ENCODE measurements at places on chromosomes 4 and X.

GRCh38 chr4:60759518-60760245 is 440.4 kb upstream of the ADGRL3 start:
- DNase-seq, result no peak

DNA sequence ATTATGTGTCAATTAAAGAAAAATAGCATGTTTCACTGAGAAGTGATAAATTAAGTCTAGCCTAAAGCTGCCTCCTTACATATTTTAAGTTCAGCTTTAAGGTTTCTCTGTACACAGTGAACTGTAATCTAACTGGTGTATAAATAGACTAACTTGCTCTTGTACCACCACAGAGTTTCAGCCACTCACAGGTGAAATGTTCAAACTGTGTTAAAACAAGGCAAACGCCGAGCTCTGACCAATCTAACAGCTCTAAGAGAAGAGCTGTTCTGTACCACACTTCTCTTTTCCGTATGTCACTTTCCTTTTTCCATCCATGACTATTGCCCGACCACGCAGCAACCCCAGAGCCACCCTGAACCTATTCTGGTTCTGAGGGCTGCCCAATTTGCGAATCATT is 64.5 kb downstream of the DCHS2 start:
- no peak for DNase-seq

- no peak for DNase-seq
Observed at GRCh38 chrX:40154853-40155588, 57.3 kb upstream of the BCOR start.

GRCh38 chrX:56765811-56766553 is 36.9 kb downstream of the NBDY start:
- DNase-seq, result no peak

GRCh38 chr4:101031971-101032370 is 315.4 kb downstream of the PPP3CA start:
- DNase-seq, result no peak

- DNase-seq, result no peak
Observed at GRCh38 chrX:41334363-41335197, 618 bp downstream of the DDX3X start.

- no peak for DNase-seq
Observed at GRCh38 chr4:108744307-108744706, 18.5 kb downstream of the ETNPPL start.

DNA sequence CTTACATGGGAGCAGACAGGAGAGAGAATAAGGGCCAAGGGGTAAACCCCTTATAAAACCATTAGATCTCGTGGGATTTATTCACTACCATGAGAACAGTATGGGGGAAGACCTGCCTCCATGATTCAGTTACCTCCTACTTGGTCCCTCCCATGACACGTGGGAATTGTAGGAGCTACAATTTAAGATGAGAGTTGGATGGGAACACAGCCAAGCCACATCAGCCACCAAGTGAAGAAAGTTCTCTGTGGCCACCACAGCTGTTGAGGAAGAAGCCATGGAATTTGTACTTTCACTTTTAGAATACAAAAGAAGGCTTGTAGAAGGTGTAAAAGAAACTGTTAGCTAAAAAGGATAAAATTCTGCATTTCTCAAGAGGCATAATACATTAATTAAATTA is 67.0 kb upstream of the CXorf51A start:
- DNase-seq, result no peak

- no peak for DNase-seq
Observed at GRCh38 chrX:11791090-11791489, 33.1 kb downstream of the MSL3 start.

- DNase-seq, result no peak
Observed at GRCh38 chr4:36163198-36163597, 81.1 kb downstream of the ARAP2 start.

DNA sequence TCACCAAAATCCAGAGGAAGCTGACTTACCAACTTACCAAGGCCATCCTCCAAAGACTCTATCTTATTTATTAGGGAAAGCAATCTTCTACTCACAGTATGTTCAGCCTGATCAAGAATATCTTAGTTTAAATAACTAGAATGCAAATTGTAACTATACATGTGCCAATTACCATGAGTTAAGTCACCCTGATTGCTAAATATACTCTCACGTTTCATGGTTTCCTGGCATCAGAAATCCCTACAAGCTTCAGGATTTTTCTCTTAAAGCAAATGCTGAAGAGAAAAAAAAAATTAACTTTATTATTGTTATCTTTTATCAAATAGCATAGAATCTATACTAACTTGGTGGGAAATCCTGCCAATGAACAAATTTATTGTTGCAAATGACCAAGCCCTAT is 63.0 kb upstream of the MXD4 start:
- DNase-seq, result no peak

- DNase-seq, result no peak
Observed at GRCh38 chr4:83894831-83895230, 358.9 kb downstream of the GPAT3 start.

DNA sequence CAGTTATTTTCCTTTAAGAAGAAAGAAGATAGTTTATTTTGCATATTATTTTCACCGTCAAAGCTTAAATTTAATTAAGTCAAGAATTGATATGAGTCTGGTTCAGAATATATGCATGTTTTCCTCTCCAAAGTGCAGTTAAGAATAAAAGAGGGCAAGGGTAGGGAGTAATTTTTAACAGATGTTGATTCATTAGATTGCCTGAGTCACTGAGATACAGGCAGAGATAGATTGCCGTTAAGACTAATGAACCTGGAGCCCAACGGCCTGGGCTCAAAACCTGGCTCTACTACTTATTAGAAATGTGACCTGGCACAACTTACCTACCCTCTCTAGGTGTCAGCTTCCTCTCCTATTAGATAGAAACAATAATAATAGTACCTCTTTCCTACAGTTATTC is 1037.4 kb upstream of the PABPC4L start:
- peak; percentile 4 for DNase-seq

DNA sequence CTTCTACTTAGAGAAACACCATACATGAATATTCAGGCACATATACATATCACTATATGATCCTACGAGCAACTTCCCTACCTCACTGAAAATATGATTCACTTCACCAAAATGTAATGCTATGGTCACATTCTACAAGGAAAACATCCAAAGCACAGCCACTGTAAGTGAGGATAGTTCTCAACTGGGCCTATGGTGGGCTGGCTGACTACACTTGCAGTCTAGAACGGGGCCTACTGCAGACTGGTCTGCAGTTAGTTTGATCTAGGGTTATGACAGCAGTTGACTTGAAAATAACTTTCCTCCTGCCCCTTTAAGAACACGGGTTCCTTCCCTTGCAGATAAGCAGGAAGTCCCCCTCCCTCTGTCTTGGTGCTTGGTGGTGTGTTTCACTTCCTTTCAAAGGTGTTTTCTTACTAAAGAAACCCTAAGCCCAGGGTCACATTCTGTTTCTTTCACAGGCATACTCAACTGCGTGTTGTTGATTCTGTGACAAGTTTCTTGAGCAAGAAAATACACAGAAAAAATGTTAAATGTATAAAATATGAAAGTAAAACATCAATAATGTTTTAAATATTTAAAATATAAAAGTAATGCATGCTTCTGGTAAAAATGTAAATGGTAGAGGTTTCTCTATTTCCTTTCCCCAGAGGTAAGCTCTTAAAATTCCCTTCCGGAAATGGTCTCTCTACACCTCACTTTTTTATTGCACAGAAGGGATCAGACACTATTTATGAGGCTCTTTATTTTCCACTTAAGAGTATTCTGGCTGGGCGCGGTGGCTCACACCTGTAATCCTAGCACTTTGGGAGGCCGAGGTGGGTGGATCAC is 18.0 kb upstream of the TMSB4X start:
- DNase-seq, result no peak

- no peak for DNase-seq
Observed at GRCh38 chrX:104039689-104040505, at the start of gene H2BW2. Gene H2BW2 (plus strand): TSS chrX:104039956. CDS start chrX:104039995, 39 bp downstream.

DNA sequence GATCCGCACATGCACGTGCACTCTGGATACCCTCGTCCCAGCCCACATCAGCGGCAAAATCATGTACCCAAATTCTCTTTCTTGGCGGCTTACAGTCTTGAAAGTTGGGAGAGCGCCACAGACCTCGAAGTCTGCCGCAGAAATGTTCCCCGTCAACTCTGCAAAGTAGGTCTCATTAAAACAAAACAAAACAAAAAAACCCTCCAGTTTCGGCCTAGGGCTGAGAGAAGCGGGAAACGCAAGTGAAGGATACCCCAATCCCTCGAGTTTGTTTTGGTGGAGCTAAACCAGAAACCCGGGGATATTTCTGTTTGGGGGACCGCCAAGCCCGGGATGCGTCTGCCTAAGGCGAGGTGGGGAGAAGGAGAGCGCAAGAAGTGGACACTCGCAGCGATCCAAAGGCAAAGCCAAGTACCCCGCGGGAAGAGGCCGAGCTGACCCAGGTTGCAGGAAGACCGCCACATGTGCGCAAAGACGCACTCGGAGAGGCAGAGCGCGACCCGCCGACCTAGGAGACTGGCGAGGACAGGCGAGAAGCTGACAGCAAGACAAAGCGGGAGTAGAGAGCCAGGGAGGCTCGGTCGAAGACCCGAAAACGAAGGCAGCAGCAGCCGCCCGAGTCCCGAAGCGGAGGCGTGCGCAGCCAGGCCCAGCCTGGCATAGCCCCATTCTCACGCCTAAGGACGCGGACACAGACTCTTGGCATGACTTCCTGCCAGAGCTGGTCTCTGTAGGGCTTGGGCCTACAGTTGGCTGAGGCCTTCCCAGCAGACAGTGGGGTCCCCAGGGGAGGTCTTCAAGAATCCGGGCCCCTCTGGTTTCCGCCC is 49.6 kb upstream of the BCOR start:
- DNase-seq, result no peak

GRCh38 chr4:3346146-3346545 is 53.3 kb downstream of the RGS12 start:
- peak; percentile 35 for DNase-seq
